ENCODE measurements at places on chromosomes 1 and 21.

DNA sequence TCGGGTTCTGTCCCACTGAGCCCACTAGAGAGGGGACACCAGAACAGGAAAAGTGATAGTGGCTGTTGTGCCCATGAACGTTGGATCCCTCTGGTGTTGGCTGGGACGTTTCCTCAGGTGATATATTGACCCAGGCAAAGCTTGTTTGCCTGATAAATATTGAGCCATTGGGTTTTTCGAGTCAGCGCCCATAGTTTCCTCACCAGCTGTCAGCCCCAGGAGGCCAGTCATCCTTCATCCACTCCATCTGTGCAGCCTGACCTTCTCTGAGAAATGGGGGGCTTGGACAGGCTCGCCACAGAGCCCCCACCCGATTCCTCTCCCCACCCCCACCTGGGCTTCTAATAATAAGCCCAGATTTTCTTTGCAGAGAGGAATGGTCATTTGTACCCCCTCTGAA is 13.3 kb downstream of the DISP3 start:
- DNase-seq: no peak

DNA sequence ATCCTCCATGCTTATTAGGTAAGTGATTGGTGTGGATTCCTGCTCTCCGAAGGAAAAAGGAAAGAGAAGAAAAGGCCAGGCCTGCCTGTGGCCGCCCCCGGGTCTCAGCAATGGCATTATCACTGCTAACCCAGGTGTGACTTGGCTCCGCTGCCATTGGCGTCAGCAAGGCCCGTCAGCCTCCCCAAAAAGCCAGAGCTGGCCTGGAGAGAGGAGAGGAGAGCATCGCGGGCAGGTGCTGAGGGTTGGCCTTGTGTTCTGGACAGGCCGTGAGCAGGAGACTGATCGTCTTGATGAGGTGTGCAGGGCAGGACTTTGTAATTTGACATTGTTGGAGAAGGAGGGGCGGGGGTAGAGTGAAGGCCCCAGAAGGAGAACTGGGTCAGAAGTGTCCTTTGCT is 186.4 kb downstream of the CAMTA1 start:
- DNase-seq: no peak

GRCh38 chr1:45775794-45776193 is 25.3 kb upstream of the IPP start:
- DNase-seq: no peak

GRCh38 chr1:175204330-175204729 is 11.8 kb upstream of the KIAA0040 start:
- DNase-seq: no peak

- DNase-seq: no peak
These were observed 313.8 kb downstream of the MATN1 start for GRCh38 chr1:30409476-30410152.

DNA sequence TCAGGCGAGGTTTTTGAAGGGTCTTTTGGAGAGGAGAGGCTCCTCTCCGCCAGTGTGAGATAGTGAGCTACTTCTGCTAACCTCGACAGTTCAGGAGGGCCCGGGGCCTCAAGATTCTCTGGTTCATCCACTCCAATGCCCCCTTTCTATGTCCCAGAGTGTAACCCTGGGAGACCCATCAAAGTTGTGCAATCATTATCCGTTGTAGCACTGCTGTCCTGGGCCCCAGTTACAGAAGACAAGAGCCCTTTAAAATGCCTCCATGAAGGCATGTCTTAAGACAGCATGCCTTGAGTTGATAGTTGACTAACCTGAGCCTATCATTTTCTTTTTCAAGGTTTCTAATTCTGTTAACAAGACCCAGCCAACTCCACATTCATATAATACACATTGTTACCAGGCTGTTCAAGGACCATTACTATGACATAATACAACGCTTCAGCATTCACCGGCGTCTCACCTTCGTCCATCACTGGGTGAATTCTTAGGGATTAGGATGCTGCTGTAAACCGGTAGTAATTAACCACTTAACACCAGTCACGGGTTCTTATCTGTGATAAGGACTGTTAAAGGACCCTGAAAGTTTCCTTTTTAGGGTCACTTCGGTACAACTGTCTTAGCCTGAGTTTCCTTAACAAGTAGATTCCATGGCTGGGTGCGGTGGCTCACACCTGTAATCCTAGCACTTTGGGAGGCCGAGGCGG is 37.4 kb upstream of the CDC42BPA start:
- DNase-seq: no peak

DNA sequence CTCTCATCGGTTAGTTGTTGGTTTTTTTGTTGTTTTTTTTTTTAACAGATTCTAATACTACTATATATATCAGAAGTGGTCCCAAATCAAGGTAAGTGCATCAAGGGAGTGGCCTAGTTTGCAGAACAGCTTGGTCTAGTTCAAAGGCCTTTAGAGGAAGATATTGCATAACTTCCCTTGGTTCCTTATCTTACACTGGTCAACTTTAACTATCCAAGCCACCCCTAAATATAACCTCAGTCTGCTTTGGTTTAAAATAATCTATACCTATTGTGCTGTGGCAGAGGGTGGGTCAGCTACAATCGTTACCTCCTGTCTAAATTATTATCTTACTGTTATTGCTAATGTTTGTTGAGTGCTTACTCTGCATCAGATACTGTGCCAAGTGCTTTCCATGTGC is 6.9 kb downstream of the S100A12 start:
- no peak for DNase-seq
